Activated CD8-positive, alpha-beta T cell treated with anti-CD3 and anti-CD28 coated beads, Interleukin-2, amount 10 ng/mL, durations not matched to agents 7 days and 5 days (primary cell): ENCODE measurements at places on chromosomes 5 and 9.

DNA sequence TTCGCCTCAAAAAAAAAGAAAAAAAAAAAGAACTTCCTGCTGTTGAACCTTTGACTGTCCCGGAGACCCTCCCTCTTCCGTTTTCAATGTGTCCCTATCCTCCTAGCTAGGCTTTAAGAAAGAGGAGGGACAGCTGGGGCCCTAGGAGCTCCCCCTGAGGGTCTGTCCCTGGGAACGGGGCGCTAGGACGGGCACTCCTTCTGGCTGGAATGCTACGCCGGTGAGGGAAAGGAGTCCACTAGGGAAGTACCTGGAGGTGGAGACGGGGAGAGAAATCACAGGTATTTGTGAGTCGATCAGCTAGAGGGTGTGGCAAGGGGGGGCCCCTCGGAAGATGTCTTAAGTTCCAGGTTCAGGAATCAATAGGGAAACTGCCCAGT lies 4.6 kb downstream of the SIT1 start:
- no peak for DNase-seq

DNA sequence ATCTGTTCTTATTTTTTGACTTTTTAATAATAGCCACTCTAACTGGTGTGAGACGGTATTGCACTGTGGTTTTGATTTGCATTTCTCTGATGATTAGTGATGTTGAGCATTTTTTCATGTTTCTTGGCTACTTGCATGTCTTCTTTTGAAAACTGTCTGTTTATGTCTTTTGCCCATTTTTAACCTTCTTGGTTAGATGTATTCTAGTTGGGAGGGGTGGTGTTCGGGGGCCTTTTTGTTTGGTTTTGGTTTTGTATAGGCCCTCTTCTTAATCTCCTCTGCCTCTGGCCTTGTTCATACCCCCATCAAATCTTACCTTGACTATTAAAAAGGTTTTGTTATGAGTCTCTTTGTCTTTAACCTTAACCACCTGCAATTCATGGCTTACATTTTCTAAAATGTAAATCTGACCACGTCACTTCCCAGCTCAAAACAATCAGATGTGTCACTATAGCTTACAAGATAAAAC lies 107.8 kb upstream of the NR4A3 start:
- DNase-seq, result no peak

GRCh38 chr5:139481122-139481533 lies 1.4 kb downstream of the STING1 start:
- no peak for DNase-seq

DNA sequence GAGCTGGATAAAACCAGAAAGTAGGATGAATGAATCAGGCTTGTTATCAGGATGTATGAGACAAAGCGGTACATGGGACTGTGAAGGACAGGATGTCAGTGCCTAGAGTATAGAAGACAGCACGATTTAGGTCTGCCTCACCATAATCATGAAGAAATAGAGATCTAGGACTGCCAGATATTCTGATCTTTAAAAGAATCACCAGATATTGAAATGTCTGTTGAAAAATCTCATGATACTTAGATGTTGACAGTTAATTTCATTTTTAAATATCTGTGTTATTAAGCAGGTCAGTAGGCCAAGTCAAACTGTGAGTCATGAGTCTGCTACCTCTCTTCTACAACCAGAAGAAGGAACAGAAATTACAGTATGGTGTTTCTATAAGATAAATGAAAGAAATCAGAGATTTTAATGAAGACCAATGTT lies 65.0 kb downstream of the ST8SIA4 start:
- DNase-seq, result no peak

DNA sequence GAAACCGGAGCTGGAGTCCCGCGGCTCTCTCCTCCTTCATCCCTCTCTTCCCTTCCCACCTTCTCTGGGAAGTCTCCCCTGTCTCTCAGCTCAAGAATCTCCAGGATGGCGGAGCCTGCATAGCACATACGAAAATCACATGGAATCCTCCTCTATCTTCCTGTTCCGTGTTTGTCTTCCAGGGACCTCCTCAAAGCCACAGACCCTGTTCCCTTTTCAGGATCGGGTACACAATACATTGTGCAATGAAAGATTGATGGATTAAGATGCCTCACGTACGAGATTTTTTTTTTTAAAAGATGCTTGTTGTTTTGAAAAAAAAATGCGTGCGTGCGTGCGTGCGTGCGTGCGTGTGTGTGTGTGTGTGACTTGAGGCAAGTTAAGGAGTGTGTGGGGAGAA lies 46.6 kb upstream of the OLFM1 start:
- no peak for DNase-seq

- no peak for DNase-seq
Observed at GRCh38 chr5:142013734-142014521, 1.1 kb upstream of the GNPDA1 start.

DNA sequence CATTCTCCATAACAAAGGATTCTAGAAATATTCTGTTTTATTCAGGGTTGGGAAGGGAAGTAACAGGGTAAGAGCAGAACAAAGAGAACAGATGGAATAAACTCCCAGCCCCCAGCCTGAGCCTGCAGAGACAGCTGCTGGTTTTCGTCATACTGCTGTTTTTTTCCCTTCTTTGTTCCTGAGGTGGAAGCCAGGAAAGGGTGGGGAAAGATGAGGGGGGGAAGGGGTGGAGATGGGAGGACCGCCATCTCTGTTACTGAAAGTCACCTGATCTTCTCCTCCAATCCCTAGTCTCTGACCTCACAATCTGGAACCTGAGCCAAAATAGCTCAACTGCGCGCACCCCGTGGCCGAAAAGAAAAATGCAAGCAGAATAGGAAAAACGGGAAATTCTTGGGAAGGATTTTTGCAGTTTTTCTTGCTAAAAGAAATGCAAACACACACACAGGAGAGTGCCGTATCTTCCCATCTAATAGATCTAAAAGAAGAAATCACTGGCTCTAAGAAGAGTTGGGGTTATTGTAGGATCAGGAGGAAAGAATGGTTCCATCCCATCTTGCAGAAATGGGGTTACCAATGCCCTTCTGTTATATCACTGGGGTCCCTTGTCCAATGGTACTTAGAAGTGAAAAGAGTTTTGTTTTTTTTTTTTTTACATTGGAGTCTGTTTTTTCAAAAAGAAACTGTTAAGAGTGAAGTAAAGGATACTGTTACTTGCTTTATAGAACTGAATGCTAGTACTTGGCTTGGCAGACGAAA lies 57.9 kb downstream of the DIAPH1 start:
- DNase-seq, result no peak

DNA sequence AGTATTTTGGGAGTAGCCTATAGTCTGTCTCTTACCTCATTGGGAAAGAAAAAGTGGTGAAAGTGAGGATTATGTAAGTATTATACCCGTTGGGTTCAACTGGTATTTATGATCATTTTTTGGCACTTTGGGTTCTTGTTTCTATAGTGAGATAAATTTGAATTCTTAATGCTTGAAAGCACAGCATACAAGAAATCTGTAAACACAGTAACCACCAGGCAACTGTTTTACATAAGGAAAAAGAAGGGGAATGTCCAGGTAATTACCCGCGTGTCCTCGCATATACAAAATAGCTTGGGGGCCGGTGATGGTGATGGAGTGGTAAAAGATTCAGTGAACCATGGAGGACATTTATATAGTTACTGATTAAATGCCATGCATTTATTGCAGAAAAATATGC lies 60.5 kb downstream of the BASP1 start:
- no peak for DNase-seq

- no peak for DNase-seq
Observed at GRCh38 chr5:72256536-72256935, 63.5 kb downstream of the MRPS27 start.

GRCh38 chr5:141662028-141662427 lies 10.8 kb upstream of the FCHSD1 start:
- no peak for DNase-seq

GRCh38 chr5:81241001-81241400 lies 7.9 kb downstream of the CKMT2 start:
- DNase-seq, result no peak

DNA sequence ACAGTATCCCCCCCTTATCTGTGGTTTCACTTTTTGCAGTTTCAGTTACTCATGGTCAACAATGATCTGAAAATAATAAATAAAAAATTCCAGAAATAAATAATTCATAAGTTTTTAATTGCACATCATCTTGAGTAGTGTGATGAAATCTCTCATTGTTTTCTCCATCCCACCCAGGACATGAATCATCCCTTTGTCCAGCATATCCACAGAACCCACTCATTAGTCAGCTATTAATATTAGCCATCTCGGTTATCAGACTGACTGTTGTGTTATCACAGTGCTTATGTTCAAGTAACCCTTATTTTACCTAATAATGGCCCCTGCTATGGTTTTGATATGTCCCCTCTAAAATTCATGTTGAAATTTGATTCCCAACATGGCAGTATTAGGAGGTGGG lies 40.7 kb downstream of the FAM114A2 start:
- no peak for DNase-seq

GRCh38 chr5:57113481-57113880 lies 60.4 kb upstream of the GPBP1 start:
- DNase-seq, result no peak

DNA sequence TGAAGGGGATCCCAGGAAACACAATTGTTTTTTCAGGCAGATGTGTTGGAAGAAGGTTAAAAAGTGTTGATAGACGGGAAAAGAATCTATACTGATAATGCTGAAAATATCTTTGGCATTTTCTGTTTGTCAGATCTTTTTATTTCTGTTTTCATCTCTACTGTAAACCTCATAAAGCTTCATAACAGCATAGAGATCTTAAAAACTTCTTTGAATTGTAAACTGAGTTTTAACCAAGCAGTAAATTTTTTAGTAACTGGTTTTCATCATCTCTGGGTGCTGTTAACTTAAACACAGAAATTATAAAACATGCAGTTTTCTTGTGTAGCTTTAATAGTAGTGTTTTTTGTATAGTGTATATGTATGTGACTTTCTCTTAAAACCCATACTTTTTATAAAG lies 227.0 kb downstream of the WDR70 start:
- no peak for DNase-seq

GRCh38 chr9:18795947-18796671 lies 236.9 kb downstream of the SAXO1 start:
- no peak for DNase-seq

DNA sequence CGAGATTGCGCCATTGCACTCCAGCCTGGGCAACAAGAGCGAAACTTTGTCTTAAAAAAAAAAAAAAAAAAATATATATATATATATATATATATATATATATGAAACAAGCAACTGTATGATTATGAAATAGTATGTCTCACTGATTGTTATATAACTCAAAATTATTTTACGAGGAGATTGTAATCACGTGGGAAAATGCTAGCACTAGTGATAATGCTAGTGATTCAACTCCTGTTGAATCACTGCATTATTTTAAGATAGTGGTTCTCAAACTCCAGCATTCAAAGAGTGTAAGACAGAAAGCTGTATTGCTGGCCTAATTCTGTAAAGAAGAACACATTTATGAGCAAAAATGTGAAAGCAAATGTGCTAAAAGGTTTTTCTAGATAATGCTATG lies 12.4 kb upstream of the PTPN3 start:
- no peak for DNase-seq

- no peak for DNase-seq
Observed at GRCh38 chr9:89862316-89862715, 257.5 kb downstream of the GADD45G start.
